ENCODE measurements at places on chromosomes 7 and 10.

DNA sequence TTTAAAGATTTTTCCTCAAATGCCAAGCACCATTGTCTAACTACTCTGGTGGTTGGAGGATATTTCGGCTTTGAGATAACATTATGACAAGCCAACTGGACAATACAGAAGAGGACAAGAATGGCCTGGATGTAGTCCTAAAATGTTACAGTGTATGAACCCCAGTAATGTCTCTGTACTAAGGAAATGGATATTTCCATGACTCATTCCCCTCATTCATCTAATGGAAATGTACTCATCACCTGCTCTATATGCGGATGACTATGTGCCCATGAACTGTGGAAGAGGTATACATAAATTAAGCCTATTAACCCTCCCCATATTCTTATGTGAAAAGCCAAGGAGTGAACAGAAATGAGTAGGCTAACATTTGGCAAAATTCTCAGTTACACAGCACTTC, 207.9 kb downstream of the CACNA2D1 start:
- DNase-seq, result no peak

DNA sequence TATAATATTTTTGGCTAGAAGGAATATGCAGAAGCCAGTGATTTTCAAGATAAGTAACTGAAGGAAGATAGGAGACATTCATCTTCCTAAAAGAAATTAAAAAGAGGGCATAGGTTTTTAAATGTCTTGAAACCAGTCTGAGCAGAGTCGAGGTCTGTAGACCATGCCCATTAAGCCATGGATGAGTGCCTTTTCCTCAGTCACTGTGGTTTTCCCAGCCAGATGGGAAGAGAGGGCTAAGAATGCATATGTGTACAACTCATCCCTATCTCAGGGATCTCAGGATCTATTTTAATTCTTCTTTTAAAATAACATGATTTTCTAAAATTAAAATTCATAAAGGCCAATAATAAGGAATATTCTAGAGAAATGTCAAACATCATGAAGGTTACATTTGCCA, 112.8 kb downstream of the PPP1R3A start:
- DNase-seq, result no peak

- no peak for DNase-seq
These were observed 69.8 kb downstream of the CDK1 start for GRCh38 chr10:60848126-60848525.

DNA sequence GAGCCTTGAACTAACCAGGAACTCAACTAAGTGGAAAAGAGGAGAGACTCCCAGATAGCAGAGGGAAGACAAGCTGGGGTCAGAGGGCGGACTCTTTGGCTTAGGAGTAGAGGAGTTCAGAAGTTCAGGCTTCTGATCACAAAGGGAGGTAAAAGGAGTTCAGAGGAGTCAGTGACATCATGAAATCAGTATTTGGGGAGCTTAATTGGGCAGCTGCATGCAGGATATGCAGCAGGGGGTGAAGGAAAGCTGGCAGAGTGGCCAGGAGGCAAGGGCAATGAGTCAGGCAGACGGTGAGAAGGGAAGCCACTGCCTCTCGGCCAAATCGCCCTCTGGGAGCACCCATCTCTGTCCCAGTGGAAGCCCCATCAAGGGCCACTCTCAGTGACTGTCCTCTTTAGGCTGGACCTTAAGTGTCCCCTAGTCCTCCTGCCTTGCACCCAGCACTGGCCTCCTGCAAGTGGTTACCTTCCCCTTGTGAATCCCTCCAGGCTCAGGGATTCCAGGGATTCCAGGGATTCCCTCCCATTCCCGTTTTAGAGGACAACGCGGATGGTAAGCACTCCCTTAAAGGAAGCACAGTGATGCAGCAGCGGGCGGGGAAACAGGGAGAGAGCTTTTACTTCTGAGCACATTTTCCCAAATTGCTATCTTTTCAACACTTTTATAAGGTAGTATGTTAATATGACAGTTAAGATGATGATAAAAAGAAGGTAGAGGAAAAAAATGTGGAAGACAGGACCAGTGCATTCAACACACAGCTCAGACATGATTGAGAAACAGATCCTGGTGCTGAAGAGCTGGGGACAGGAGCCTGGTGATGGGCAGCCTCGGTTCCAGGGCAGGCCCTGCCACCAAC, 72.6 kb downstream of the KCNMA1 start:
- no peak for DNase-seq

DNA sequence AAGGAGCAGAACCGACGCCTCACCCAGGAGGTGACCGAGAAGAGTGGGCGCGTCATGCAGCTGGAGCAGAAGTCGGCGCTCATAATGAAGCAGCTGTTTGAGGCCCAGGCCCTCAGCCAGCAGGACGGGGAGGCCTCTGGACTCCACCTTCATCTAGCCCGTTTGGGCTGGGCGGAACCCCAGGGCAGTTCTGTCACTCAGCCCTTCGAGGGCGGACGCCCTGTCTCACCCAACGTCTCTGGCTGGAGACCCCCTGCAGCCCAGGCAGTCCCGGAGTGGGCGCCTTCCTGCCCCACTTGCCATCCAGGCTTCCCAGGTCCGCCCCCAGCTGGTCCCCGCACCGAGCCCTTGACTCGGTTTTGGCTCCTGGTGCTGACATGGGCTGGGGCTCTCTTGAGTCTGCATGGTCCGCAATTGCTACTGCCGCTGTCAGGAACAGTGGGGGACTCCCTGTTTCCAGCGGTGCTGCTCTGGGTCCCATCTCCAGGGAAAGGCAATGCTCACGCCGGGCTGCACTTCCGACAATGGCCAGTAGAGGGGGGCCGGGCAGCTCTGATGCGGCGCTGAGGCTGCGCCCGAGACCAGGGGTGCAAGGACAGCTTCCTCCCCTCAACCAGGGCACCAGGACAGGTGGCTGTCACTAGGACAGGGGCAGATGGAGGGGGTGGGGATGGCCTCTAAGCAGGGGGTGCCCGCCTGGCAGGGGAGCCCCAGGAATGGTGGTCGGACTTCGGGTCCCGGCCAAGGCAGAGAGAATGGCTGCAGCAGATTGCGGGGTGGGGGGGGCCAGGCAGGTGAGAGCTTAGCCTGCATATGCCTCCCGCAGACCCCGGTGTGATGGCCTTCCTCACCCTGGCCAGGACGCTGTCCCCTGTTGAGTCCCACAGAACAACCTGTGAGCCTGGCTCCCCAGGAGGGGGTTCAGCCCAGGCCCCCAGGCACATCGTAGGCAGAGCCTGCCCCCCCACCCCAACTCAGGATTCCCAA, 71.2 kb upstream of the KCTD7 start:
- DNase-seq, result peak; percentile 4

DNA sequence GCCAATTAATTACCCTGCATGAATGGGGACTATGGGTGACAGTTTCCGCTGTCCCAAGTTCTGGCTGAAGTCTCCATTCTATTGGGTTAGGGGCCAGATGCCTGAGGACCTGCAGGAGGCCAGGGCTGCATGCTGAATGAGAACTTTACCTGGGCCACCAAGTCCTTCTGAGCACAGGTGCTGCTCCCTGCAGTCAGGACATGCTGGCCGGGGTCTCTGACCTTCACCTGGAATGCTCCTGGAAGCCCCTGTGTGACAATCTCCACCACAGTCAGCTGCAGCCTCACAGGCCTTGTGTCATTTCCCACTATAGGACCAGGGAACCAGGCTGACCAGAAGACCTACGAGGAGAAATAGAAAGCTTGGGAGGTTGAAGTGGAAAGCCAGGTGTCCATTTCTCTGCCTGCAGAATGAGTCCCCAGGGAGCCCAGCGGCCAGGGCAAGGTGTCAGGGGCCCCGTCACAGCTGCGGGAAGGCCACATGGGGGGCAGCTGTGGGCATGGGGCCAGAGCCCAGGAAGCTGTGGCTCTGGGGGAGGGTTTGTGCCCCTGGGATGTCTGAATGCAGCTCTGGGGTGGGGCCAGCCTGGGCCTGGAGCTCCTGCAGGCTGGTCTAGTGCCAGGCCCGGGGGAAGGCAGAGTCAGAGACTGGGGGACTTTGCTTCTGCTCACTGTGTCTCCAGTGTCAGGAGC, 5.6 kb upstream of the GIMAP8 start:
- no peak for DNase-seq

DNA sequence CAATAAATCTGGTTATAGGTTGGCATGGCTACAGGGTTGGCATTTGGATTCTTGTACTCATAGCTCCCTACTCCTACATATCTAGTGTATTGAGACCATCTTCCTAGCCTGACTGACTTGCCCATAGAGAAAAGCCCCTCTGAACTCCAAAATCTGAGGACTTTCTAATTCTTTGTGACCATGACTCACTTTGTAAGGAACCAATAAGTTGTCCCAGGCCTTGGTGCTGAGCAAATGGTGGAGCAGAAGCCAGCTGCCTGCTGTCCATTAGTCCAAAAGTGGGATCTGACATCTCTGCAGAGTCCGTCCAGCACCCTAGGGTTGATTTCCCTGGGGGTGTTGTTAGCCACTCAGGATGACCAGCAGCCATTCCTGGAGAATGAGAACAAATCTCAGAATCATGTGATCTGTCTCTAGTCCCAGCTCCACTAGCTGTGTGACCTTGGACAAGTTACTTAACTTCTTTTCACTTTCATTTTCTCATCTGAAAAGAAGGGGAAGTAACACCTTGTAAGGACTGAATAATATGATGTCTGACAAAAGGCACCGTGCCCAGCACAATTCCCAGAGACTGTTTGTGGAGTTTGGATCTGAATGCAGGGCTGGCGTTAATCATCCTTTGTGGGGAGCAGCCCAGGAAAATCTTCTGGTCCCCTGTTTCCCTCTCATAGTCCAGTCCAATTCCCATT, 44.1 kb downstream of the MTURN start:
- DNase-seq, result no peak

- DNase-seq, result no peak
These were observed 855 bp upstream of the PALD1 start for GRCh38 chr10:70477661-70478162.

GRCh38 chr7:64618785-64619456, 47.0 kb upstream of the ZNF107 start:
- peak; percentile 65 for DNase-seq

- no peak for DNase-seq
These were observed 166.2 kb upstream of the STEAP1 start for GRCh38 chr7:89988074-89988473.

- DNase-seq, result no peak
These were observed 311.7 kb upstream of the NEBL start for GRCh38 chr10:21208666-21209316.

DNA sequence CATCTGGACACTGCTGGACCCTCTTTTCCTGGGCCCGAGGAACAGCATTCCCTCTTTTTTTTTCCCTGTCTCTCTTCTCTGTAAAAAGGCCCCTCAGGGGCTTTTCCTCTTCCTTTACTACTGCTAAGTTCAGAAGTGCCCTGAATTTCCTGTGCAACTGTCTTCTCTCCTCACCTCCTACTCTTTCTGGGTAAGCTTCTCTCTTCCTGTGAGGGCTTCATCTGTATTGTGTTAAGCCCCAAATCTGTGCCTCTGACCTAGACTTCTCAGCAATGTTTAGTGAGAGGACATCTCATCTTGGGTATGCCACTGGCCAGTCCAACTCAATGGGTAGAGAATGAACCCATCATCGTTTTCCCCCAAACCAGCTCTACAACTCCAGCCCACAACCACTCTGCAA, 174.2 kb downstream of the PTEN start:
- DNase-seq, result no peak

DNA sequence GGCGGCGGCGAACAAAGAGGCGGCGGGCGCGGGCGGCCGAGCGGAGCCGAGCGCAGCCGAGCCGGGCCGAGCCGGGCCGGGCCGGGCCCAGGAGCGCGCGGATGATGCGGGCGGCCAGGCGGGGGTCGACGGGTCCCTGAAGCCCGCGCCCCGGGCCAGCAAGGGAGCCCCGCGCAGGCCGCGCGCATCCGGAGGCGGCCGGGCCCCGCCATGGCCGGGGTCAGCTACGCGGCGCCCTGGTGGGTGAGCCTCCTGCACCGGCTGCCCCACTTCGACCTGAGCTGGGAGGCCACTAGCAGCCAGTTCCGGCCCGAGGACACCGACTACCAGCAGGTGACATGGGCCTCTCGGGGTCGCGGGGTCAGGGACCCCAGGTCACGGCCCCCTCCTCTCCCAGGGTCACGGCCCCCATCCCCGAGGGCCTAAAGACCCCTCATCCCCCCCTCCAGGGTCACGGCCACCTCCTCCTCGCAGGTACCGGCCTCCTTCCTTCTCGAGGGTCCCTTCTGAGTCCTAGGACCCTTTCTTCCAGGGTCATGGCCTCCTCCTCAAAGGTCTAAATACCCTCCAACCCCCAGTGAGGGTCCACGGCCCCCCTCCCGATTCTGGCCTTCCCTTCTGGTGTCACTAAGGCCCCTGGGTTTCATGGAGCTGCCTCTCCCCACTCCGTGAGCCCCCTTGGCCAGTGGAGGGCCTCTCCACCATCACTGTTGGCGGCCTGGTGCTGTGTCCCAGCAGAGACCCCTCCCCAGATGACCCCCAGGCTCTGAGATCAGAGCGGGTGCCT, at the start of gene TTYH3:
Gene TTYH3, plus strand, starts transcription at position 41 of the 787 bp plus-strand sequence. Its CDS starts 170 bp downstream, at position 211.
- no peak for DNase-seq

- DNase-seq, result no peak
These were observed 882.3 kb downstream of the PCDH15 start for GRCh38 chr10:53918755-53919154.

DNA sequence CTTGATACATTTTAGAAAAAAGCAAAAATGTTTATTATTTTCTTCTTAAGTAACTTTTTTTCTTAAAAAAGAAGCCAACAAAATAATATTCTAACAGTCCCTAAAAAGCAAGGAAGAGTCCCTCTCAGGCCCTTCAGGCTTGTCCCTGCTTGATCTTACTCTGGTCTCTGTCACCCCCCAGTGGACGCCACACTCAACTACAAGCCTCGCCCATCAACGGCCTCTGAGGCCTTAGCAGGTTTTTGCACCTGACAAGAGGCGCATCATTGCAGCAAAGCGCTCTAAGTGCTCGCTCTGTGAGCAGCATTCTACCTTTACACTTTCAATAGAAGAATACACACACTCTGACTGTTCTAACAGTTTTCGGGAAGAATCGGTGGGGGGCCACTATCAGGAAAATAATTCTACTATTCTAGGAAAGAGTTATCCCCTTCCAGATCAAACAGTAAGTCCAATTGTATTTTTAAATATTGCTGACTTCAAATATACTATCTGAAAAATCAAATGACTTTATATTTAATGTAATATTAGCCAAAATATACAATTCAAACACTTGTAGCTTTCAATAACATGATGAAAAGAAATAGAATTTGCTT, 139.2 kb downstream of the USP6NL start:
- DNase-seq, result peak; percentile 46

- DNase-seq, result no peak
These were observed 406 bp downstream of the ZP3 start for GRCh38 chr7:76425156-76425555.

GRCh38 chr10:58393317-58393716, 8.1 kb downstream of the TFAM start:
- DNase-seq, result no peak

DNA sequence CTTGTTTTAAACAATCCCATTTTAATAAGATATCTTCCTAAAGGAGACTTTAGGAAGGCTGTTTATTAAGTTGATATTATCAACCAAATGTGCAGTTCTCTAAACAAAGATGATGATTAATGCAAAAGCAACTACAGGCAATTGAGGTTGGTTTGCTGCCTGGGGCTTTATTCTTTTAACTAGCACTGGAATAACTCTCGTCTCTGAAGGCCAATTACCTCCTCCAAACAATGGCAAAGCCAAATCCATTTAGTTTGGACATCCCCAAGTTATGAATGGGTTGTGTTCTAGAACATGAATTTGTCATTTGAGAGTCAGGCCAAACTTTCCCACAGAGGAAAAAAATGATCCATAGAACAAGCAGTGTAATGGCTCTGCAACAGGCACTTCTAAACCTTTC, 114.1 kb downstream of the SLC16A9 start:
- no peak for DNase-seq
